ENCODE measurements at places on chromosomes 1 and 21. TPM values are rescaled to one million over a fixed set of nuclear protein-coding genes. Genes with fewer than 3 reads are reported as not detected.

IL23R gene
- total RNA-seq = 0.54 TPM

KCNJ10 gene
- total RNA-seq = 1.1 TPM

GRCh38 chr1:214548271-214548670, 3.1 kb downstream of the PTPN14 start:
- no peak for ATAC-seq

ARID4B gene
- 56.6 TPM for total RNA-seq
